ENCODE measurements at places on chromosomes 6 and 20.

- no peak for DNase-seq
Observed at GRCh38 chr6:310671-311070, 18.4 kb downstream of the DUSP22 start.

DNA sequence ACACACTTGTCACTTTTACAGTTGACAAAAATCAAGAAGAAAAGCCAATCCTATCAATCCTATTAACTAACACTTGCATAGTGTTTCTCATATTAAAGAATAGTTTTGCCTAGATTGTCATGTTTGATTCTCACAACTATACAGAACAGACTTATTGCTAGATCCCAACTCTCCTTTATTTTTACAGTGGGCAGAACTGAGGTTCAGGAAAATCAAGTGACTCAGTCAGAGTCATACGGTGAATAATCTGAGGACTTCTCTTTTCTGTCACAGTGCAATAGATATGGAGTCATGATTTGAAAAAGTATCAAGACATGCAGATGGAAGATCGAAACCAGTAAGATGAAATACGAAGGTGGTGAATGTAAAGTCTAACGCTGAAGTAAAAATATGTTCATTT, 195.1 kb upstream of the CITED2 start:
- peak; percentile 73 for DNase-seq

DNA sequence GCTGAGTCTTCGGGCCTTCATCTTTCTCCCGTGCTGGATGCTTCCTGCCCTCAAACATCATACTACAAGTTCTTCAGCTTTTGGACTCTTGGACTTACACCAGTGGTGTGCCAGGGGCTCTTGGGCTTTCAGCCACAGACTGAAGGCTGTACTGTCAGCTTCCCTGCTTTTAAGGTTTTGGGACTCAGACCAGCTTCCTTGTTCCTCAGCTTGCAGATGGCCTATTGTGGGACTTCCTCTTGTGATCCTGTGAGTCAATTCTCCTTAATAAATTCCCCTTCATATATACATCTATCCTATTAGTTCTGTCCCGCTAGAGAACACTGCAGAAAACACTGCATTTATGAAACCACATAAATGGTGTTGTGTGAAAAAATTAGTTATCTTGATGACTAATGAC, 13.9 kb upstream of the BCLAF1 start:
- DNase-seq = no peak

GRCh38 chr20:32628960-32629530, 43.9 kb upstream of the NOL4L start:
- DNase-seq = no peak

DNA sequence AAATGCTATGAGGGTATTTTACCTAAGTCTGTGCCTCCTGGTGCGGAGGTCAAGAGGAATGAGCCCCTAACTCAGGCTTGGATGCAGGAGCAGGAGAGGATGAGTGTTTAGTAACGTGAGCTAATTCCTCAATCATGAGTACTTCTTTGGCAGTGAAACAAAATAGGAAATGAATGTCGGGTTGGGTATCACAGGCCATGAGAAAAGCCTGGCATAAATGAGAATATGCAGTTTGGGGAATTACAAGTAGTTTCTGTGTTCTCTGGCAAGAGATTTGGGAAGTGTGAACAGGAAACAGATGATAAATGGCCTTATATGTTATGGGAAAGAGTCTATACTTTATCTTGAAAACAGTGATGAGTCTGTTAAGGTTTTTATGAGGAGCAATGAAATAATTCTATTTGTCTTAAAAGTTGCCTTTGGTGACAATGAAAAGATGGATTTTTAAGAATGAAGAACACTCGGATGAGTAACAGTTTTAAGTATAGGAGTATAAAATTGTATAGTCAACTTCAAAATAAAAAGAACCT, 59.0 kb upstream of the RNF146 start:
- DNase-seq = peak; percentile 36

- no peak for DNase-seq
Observed at GRCh38 chr20:62831854-62832211, 15.0 kb downstream of the COL9A3 start.

GRCh38 chr20:59790346-59790745, 143.1 kb downstream of the SYCP2 start:
- no peak for DNase-seq

- no peak for DNase-seq
Observed at GRCh38 chr6:34465531-34466241, at the start of gene PACSIN1. TSS of gene PACSIN1 (plus strand) at chr6:34466076. CDS start at chr6:34526306, 60,230 bp downstream.

DNA sequence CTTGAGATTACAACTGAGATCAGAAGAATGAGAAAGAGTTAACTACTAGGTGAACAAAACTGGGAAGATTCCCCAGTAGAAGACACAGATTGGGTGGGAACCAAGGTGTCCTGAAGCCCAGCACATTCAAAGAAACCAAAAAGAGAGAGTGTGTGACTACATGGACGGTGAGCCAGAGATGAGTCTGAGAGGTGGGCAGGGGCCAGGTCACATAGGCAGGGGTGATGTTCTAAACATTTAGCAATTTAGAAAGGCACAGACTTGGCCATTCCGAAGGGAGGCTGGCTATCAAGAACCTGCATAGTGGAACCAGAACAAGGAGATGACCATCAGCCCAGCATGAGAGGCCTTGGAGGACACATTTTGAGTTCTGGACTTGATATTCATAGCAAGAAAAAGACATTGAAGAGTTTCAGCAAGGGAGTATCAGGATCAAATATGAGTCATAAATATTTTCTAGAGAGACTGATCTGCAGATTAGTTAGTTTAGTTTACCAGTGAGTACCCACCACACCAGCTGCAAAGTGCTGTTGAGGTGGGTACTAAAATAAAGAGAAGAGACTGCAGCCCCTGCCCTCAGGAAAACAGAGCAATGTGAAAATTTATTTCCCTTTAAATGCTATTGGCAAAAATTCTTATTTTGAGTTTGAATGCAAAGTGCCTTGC, 340.5 kb upstream of the PRDM1 start:
- no peak for DNase-seq

GRCh38 chr6:21384216-21384615, 209.3 kb upstream of the SOX4 start:
- no peak for DNase-seq

- no peak for DNase-seq
Observed at GRCh38 chr20:7264137-7264536, 496.7 kb downstream of the BMP2 start.

DNA sequence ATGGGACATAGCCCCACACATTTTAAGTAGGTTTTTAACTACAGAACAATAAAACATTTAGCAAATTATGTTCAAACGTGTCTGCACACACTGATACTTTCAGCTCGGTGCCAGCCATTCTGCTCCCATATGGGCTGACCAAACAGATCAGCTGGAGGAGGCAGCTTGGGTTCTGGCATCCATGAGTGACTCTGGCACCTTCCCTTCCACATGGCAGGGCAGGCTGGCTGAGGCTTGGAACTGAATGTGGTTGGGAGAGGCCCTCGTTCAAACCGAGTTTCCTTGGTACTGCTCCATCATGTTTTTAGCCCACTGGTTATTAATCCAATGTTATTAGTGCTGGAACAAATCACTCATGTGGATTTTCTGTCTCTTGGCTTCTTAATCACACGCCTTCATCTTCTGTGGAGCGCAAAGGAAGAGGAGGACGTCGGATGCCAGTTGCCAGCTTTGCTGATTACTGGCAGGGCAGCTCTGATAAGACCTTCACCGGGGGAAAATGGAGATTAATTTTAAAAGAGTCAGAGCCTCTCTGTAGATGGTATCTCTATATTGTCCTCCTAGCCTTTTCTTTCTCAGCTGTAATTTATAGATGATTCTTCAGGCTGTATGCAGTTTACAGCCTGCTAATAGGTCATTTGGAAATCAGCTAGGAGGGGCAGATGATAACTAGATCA, 93.1 kb upstream of the TIAM2 start:
- no peak for DNase-seq

- DNase-seq = no peak
Observed at GRCh38 chr20:50240092-50240491, 49.5 kb downstream of the CEBPB start.

- DNase-seq = peak; percentile 42
Observed at GRCh38 chr6:26064619-26065257, 22.5 kb upstream of the HFE start.

GRCh38 chr20:58325912-58326311, 16.4 kb downstream of the RAB22A start:
- DNase-seq = no peak

- DNase-seq = peak; percentile 80
Observed at GRCh38 chr6:131823276-131823902, 15.6 kb downstream of the ENPP1 start.

GRCh38 chr6:10174056-10174455, 240.8 kb downstream of the TFAP2A start:
- DNase-seq = no peak

- DNase-seq = no peak
Observed at GRCh38 chr6:97176468-97176867, 106.5 kb downstream of the MMS22L start.

DNA sequence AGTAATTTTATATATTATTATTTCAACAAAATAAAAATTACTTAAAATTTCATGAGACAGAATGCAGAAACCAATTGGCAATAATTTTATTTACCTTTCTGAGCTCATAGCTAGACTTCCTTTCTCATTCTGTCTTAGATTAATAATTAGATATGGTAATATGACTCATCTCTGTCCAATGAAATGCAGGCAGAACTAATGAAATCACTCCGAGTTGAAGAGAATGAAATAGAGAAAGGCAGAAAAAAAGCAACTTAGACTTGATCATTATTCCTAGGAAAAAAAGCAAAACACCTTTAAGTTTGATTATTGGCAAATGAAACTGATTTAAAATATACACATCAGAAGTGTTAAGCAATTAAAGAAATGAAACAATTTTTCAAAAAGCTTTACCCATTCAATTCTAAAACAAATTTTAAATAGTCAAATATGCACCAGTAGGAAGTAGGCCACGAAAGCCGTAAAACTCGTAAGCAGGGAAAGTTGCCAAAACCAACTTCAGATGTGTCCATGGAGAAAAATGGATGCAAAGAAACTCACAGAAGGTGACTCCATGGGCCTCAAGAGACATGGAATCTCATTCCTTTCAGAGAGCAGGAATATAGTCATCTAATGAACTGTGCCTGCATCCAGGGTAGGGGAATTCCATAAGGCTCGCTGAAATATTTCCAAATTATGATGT, 293.8 kb upstream of the RGS17 start:
- DNase-seq = no peak

DNA sequence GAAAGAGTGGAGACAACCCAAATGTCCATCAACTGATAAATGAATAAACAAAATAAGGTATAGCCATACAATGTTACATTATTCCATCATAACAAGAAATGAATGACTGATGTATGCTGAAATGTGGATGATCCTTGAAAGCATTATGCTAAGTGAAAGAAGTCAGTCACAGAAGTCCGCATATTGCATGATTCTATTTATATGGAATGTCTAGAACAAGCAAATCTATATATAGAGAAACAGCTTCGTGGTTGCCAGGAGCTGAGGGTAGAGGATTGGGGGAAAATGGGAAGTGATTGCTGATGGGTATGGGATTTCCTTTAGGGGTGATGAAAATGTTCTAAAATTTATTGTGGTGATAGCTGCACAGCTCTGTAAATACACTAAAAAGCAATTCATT, 196.8 kb downstream of the ATXN1 start:
- peak; percentile 36 for DNase-seq

DNA sequence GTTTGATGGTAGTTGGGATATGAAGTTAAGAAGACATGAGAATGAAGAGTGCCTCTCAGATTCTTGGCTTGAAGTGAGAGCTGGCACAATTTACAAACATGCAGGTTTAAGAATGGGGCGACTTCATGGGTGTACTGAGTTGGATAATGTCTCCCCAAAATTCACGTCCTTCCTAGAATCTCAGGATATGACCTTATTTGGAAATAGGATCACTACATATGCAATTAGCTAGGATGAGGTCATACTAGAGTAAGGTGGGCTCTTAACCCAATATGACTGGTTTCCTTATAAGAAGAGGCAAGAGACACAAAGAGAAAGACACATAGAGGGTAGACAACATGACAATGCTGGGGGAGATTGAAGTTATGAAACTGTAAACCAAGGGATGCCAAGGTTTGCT, 5.2 kb downstream of the PKIB start:
- no peak for DNase-seq

- peak; percentile 52 for DNase-seq
Observed at GRCh38 chr20:57080796-57081195, 185.6 kb downstream of the BMP7 start.

GRCh38 chr6:404685-405423, 13.3 kb downstream of the IRF4 start:
- no peak for DNase-seq

DNA sequence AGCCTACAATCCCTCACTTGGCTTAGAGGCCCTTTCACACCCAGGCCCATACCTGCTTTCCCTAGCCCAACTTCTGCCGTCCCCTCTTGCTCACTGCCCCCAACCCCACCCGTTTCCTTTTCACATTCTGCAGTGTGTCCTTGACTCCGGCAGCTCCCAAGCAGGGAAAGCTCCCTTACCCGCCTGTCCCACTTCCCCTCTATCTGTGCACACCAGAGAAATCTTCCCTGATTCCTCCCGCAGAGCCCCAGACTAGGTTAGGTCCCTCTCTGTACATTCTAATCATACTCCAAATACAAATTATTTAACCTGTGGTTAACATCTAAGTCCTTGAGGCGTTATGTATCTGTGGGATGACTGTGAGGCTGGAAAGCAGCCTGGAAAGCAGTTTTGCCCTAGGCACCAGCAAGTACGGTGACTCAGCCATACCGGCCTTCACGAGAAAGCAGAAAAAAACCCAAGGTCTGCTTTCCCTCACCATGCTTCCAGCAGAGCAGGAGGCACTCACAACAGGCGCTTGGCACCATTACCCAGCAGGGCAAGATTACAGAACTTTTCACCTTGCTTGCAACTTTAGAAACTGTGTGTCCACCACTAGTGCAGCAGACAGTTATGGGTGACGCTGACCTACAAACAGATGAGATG, 22.3 kb downstream of the ELOVL5 start:
- DNase-seq = peak; percentile 98

DNA sequence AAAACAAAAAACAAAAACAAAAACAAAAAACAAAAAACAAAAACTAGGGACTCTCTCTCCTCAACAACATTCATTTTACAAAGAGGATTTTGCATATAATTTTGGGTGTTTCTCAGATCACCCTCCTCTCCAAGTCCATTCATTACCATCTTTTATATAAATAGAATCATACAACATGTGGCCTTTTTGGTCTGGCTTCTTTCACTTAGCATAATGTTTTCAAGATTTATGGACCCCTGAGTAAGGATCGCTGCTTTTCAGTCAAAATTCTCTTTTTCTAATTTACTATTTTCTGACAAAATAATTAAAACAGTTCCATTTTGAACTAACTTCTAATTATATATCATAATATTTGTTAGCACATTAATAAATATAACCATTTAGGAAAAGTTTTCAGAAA, 94.8 kb downstream of the UBE3D start:
- DNase-seq = no peak

GRCh38 chr6:122207794-122208193, 191.7 kb upstream of the HSF2 start:
- no peak for DNase-seq

DNA sequence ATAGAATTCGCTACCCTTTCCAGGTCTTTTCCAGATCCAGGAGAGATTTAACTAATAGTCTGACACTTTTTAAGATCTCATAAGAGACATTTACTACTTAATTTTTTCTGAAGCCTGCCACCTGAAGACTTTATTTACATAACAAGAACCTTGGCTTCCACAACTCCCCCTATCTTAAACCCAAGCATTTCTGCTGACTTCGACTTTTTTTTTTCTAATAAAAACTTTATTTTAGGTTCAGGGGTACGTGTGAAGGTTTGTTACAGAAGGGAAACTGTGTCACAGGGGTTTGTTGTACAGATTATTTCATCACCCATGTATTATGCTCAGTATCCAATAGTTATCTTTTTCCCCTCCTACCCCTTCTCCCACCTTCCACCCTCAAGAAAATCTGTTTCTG, 64.9 kb upstream of the OR14J1 start:
- no peak for DNase-seq

- no peak for DNase-seq
Observed at GRCh38 chr6:136726837-136727557, 65.3 kb downstream of the MAP3K5 start.

Data from HFFc6 (cell line).